ENCODE measurements at places on chromosomes 3 and 15.

DNA sequence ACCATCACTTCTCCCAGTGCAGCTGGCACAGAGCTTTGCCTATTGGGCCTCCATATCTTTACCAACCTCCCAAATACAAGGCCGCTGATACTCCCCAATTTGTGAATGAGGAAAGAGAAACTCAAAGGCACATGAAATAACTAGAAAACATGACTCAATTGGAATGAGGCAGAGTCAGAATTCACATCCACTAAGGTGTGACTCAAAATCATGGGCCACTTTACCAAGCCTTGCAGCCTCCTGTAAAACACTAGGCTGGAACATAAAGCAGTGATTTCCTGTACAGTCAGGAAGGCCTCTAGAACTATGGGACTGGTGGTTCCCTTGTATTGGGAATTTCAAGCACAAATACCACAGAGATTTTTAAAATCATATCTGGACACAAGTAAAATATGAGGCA, 128.6 kb downstream of the DCLK3 start:
- DNase-seq, result no peak

DNA sequence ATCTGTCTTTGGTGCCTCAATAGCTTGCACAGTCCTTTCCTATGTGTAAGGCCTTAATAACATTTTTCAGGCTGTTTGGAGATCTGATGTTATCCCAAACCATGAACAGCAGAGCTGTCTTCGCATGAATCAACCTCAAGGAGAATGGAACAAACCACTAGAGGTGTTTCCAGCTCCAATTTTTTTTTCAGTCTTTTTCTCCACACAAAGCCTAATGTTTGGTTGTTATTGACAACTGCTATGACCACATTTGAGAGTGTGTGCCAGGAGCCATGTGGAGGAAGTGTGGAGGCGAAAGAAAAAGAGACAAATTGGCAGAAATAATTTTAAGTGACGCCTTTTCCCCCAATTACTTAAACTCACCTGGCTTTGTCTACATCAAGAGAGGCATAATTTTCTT, 38.7 kb downstream of the RTP4 start:
- DNase-seq, result no peak

DNA sequence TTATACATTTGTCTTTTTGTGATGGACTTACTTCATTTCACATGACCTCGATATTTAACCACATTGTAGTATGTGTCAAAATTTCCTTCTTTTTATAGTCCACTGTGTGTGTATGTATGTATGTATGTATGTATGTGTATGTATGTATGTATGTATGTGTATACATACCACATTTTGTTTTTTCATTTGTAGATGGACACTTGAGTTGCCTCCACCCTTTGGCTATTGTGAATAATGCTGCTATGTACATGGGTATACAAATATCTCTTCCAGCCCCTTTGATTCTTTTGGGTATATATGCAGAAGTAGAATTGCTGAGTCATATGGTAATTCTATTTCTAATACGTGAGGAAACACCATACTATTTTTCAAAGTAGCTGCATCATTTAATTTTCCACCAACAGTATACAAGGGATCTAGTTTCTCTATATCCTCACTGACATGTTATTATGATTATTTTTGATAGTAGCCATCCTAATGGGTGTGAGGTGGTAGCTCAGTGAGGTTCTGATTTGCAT, 228.2 kb downstream of the OPA1 start:
- no peak for DNase-seq

GRCh38 chr15:48025118-48025517, 95.7 kb upstream of the SLC24A5 start:
- no peak for DNase-seq

DNA sequence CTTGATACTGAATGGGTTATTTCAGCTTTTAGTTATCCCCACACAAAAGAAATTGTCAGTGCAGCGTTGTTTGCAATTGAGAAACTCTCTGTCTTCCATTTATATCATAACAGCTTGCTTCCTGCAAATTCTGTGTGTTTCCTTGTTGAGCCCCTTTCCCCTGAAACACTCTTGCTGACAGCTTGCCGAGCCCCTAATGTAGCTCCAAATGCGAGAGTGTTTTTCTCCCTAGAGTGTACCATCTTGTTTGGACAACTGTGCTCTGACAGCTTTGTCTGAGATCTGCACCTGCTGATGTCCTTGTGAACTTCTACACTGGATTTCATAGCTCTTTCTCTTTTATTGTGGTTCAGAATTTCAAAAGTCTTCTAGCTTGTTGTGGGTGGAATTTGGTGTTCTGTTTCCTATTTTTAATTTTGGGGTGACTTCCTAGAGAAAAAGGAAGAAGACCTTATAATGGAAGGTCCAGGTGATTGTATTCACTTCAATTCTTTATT, 343.5 kb downstream of the PDCD6IP start:
- no peak for DNase-seq

DNA sequence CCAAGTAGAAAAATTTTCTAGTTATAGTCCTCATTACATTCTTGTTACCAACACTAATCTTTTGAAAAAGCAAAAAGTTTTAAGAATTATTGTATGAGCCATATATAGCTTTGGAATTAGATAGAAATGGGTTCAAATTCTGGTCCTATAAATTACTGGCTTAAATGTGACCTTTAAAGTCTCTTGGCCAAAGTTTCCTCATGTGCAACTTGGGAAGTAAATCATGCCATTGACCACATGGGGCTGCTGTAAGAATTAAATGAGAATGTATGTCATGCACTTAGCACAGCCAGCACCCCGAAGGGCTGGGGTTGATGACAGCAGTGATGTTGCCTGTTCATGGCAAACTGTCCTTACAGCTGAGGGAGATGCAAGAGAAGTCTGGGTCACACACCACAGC, 108.3 kb downstream of the TOP2B start:
- no peak for DNase-seq

DNA sequence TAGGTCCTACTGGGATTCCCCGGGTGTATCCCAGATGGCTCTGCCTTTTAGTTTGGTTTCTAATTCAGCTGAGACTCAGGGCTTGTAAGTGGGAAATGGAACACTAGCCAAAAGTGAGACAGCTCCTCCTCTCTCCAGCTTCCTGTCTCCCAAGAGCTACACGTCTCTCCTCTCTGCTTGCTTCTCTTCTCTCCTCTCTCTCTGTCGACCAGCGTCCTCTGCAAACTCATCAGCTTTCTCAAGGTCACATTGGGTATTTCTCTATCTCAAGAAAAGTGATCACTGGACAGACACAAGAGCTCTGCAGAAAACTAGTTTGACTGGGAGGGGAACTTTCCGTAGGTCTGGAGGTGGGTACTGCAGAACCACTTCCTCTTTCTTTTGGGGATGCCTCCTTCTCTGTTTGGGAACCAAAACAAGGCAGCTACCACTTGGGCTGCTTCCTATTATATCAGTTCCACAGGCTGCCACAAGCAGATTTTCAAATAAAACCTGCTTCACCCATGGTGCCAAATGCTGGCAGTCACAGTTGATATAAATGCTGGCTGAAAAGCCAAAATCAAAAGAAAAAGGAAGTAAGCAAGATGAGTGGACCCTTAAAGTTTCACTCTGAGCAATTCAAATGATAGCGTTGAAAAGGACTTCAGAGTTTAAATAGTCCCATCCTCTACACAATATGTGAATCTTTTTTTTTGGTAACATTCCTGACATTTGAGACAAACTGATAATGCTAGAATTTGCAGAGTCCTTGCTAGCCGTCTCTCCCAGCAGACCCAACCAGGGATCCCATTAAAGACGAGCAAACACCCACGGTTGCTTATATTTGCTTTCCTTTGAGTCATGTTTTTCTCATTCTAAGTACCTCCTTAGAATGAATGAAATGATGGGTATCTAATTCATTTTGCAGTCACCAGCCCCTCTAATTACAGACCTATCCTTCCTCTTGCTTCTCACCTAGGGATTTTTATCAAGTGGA, 7.2 kb upstream of the DYNC1LI1 start:
- DNase-seq, result no peak

- no peak for DNase-seq
Observed at GRCh38 chr15:54810496-54810895, 386.2 kb downstream of the RSL24D1 start.

DNA sequence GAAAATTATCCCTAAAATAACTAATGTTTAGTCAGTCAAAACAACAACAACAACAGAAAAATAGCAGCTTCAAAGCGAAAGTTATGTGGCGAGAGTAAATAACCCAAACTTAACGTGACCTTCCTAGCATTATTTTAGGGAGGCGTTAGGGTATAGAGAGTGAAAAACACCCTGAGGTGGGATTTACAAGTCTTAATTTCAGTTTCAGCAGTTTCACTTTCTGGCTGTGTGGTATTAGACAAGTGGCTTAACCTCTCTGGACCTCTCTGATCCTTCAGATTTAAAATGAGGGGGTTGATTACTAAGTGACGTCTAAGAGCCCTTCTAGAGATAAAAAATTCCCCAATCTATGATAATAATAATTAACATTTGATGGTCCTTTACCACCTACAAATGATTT, 291.2 kb downstream of the ZBTB20 start:
- no peak for DNase-seq

DNA sequence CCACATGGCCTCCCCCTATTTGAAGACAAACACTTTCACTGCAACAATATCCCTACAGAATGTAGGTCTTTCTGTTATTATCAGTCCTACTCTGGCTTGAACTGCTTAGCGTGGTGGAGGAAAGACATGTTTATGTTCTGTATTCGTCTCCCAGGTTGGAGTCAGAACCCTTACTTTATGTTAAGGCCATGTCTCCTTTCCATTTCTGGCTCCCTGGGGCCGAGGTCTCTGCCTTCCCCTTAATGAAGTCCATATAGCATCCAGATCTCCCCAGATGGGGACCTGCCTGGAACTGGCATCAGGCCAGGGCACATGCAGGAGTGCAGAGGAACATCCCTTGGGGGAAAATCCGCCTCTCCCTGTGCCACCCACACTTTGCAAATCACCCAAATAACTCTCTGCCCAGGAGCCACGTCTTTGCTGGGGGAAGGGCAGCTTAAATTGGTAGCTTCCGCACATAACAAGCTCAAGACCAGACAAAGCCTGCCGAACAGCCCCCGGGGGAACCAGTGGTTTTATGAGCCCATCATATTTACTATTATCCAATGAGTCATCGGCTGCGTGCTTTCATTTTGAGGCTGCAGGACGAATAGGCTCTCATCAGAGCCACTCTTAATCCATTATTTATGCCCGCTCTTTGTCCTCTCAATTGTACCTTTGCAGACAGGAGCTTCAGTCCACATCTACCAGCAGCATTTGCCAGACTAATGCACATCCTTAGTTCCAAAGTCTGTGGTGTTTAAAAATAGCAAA, 237.0 kb downstream of the UACA start:
- no peak for DNase-seq

DNA sequence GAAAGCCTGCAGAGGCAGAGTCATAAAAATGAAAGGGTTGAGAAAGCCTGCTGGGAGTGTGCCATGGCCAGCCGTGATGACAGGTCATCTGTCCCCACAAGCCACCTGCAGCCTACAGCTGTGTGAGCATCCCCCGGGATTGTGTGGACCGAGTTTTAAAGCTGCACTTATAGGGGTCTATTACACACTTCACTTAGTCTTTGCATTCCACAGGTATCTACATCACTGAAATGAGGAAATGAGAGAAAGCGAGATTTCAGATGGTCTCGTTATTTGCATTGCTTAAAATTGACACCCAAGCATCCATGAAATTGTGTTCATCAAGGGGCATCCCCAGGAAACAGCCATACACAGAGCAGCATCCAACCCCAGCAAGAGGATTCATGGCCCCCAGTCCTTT, 137.6 kb upstream of the TRIM42 start:
- DNase-seq, result no peak

- no peak for DNase-seq
Observed at GRCh38 chr15:27358751-27359434, 387.9 kb downstream of the GABRG3 start.

DNA sequence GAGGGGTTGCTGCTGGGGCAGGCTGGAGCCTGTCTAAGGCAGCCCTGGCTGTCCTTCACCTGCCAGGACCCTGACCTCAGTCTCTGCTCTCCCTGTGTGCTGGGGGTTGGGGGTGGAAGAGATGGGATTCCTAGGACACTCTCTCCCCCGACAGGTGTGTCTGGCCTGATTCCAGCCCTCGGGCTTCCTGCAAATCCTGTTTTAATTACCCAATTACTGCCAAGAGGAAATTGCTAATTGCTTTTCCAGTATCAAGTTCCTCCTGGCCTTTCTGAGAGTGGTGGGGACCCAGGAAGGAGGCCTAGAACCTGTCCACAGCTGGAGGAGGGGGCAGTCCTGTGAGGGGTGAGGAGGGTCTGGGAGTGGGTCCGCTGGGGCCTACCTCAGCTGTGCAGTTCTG, 15.8 kb downstream of the PLXNA1 start:
- DNase-seq, result no peak

DNA sequence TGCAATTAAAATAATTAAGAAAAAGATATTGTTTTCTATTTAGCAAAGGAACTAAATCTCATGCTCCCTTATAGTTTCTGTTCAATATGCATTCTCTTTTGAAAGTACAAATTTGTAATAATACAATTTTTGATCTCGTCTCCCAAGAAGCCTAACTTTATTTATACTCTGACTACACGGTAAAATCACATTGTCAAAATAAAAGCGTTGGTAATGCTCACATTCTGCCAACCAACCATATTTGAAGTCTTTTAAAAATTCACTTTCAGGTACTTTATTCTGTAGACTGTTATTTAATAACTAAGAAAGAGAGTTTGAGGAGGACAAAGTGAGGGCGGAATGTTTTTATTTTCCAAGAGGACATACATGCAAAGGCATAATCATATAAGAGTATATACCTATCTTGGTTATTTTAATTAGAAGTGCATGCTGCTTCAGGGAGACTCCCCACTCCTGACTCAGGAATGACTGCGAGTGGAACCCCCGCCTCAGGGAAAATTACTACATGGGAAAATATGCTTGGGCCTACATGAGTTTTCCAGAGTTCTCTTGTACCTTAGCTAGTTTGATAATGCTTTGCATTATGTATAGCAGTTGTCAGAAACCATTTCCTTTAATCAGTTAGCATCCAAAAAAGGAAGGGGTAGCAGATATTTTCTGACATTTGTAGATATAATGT, 19.3 kb downstream of the MBNL1 start:
- no peak for DNase-seq

DNA sequence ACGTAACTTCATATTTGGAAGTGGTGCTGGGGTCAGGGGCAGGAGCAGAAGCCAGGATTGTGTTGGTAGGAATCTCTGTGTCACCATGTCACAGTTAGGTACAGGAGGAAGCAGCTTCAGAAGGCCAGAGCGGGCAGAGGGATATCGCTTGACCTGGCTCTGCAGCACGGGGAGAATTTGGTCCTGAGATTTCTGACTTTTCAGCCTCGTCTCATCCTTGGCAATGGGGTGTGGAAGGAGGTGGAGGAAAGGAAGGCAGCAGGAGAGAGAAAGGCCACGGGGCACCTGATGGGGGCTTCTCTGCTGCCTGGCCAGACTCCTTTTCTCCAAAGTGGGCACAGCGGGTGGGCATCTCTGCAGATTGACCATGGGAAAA, 564 bp downstream of the IL16 start:
- DNase-seq, result no peak

DNA sequence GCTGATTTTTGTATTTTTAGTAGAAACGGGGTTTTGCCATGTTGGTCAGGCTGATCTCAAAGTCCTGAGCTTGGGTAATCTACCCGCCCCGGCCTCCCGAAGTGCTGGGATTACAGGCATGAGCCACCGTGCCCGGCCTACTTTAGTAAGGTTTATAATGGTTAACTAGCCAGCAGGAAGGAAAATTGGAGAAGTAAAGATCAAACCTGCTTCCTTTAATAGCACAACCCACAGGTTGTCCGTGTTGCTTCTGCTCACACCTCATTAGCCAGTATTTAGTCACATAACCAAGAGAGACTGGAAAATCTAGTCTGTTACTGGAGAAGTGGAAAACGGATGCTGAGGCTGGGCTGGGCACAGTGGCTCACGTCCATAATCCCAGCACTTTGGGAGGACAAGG, 51.9 kb upstream of the TBL1XR1 start:
- DNase-seq, result no peak

- DNase-seq, result no peak
Observed at GRCh38 chr3:98730338-98730737, 32.8 kb upstream of the ST3GAL6 start.

Measured in activated gamma-delta T cell treated with Interleukin-2 at 50 U/mL for 16 hours (primary cell).